ENCODE measurements at places on chromosomes 2 and 18.
A peak's percentile ranks its signal among the peaks of the same experiment; 100 is the strongest.

DNA sequence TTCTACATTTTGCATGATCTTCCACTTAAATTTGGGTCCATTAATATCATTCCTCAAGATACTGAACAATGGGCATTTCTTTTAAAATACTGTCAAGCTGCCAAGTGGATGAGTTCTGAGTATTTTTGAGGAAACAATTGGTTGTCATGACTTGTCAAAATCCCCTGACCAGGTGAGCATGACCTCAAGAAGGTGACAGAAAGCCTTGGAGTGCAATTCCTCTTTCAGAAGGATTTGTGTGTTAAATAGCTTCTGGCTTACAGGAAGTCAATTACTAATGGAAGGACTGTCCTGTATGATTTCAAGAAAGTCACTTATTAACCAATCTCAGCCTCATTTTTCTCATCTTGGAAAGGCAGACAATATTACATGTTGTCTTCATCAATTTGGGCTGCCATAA is 460.6 kb downstream of the TSN start:
- no peak for DNase-seq

DNA sequence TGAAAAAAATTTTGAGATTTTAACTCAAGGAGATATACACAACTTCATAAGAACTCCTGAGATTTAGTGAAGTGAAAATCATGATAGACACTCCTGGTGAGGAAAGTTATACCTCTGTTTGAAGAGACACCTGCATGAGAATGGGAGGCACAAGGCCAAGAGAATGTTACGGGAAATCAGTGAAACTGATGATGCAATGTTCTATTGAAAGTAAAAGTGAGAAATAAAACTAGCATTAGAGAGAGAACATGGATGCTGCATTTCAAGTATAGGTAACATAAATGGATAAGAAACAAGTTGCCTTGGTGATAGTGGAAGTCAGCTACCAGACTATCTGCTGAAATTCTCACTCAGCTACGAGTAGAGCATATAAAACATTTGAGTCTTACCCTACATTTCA is 562.1 kb upstream of the FANCL start:
- DNase-seq = no peak

GRCh38 chr2:109177635-109178034 is 48.6 kb downstream of the SH3RF3 start:
- DNase-seq = no peak

DNA sequence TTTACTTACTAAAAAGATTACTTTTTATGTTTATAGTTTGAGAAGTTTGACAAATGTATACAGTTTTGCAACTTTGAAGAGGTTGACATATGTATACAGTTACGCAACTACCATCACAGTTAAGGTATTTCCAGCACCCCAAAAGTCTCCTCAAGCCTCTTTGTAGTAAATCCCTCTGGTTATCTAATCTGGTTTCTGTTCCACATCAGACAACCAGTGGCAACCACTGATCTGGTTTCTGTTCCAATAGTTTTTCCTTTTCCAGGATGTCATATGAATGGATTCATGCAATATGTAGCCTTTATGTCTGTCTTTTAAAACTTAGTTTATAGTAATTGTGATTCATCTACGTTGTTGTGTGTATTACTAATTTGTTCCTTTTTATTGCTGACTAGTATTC is 23.5 kb downstream of the IFIH1 start:
- no peak for DNase-seq

DNA sequence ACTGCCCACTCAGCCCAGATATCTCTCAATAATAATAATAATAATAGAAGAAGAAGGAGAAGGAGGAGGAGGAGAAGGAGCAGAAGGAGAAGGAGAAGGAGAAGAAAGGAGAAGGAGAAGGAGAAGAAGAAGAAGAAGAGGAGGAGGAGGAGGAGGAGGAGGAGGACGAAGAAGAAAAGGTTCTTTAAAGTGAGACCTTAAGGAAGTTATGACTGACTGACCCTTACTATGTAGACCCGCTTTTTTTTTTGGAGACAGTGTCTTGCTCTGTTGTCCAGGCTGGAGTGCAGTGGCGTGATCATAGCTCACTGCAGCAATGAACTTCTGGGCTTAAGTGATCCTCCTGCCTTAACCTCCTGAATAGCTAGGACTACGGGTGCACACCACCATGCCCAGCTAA is 88.9 kb upstream of the RFX8 start:
- no peak for DNase-seq

- DNase-seq = no peak
These were observed 157.0 kb upstream of the TNP1 start for GRCh38 chr2:217016796-217017419.

- no peak for DNase-seq
These were observed 149.3 kb downstream of the TTC32 start for GRCh38 chr2:19752500-19752899.

DNA sequence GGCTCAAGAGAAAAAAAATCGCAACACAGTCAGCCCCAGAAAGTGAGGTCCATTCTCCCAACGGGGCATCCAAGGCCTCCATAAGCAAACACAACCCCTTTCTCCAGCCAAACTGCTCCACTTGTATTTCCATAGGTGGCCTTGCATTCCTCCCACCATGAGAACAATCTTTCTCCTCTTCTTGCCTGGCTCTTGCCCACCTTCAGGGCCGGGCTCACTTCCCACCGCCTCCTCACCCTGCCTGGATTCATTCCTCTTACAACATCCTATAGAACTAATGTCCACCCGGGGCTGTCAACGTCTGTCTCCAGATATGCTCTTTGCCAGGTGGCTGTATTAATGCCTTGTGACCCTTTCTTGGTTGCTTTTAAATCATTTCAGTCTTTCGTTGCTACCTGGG is 124.5 kb downstream of the SMAD7 start:
- DNase-seq = peak; percentile 2

DNA sequence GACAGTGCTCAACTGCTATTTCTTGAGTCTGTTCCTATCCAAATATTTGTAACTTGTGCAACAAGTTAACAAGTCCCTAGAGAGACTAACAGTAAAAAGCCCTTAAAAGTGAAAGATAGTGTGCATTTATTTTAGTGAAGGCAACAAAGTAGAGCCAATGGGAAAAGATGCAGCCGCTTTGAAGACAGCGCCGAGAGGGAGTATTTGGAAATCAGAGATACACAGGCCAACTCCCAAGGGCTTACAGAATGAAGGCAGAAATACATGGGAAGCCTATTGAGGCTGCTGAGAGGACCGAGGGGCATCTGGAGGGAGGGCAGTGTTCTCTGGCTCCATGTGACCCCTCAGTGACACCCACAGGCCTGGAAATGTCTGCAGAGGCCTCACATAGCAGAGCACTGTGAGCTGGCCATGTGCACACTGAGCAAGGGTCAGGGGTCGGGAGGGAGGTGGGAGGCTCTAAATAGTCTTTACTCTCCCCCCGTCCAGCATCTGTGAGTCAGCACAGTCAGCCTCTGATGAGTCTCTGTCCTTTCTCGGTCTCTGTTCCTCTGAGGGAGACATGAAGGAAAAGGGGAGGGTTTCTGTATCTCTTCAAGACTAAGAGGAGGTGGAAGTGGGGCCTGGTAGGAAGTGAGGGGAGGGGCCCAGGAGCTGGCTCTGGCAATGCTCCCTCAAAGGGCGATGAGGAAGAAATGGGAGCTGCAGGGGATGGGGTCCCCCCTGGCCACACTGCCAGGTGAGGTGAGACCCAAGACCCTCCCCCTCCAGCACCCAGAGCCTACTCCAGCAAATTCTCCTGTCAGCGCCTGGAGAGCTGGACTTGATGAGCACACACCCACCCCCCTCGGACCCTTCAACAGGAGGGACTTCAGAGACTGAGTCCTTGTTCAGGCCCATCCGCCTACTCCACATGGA is 133.6 kb downstream of the SP3 start:
- no peak for DNase-seq

- no peak for DNase-seq
These were observed 134.7 kb upstream of the SMIM21 start for GRCh38 chr18:75562216-75562615.

DNA sequence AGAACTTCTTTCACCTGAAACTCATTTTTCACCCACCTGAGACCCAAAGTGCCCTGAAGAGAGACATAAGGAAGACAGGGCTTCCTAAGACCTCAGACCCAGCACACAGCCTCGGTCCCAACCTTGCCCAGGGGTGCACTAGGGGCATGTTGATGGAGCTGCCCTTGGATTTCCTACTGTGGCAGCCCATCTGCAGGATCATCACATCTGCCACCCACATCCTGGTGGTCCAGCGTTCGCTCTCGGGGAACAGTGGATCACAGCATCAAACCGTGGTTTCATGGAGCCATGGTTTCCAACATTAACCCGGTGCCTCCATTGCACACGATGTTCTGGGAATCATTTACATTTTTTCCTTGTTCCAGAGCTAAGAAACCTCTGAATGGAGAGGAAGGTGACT is 186.4 kb downstream of the TFCP2L1 start:
- DNase-seq = no peak

GRCh38 chr18:56691530-56691929 is 40.4 kb downstream of the WDR7 start:
- DNase-seq = no peak

DNA sequence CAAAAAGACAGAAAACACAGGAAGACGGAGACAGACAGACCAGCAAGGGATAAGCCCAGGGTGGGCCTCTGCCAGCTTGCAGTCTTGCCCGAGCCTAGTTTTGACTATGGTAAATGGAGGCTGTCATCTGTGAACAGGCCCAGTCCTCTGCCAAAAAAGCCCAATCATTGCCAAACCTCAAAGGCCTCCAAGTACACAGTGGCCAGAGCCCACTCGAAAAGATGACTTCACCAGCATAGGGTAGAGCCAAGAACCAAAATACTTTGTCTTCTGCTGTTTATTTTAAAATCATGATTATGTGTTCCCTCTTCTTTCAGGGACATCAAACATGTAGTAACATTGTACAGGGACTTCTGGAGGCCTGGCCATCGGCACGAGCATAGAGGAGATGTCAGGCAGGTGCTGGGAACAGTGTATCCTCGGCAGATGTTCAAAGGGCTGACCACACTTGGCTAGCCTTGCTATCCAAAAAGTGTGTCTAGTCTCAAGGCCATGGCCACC is 66.0 kb downstream of the TTC32 start:
- DNase-seq = no peak

GRCh38 chr2:29113027-29113686 is 2.1 kb upstream of the CLIP4 start:
- DNase-seq = no peak

DNA sequence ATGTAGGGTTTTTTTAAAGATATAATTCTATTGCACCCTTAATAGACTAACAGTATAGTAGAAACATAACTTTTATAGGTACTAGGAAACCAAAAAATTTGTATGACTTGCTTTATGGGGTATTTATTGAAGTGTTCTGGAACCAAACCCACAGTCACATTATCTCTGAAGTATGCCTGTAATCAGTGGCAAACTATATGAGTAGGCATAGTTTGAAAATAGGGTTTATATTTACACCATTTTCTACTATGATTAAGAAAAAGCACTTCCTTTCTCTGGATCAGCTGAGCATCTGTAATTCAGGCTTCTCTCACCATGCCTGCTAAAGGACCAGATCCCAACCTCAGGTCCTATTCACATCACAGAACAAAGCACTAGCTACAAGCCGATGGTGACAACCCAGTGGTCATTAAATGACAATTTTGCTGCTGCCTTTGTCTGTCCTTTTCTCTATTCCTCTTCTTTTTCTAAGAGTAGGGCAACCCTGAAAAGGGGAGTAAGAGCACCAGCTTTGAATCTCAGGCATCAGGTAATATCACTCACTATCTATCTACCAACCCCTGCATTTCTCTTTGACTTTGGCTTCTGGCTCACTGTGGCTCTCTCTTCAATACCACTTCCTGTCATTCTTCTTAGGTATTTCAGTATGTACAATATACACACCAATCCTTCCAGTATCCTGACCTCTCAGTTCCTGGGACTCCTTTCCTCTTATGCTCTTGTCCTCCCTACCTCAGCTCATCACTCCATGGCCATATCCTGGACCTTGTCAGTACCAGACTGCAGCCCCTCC is 14.4 kb downstream of the NEMP2 start:
- DNase-seq = no peak

GRCh38 chr2:19238440-19239060 is 119.9 kb downstream of the OSR1 start:
- DNase-seq = no peak

- DNase-seq = no peak
These were observed 221.7 kb downstream of the CDH20 start for GRCh38 chr18:61554946-61555361.

DNA sequence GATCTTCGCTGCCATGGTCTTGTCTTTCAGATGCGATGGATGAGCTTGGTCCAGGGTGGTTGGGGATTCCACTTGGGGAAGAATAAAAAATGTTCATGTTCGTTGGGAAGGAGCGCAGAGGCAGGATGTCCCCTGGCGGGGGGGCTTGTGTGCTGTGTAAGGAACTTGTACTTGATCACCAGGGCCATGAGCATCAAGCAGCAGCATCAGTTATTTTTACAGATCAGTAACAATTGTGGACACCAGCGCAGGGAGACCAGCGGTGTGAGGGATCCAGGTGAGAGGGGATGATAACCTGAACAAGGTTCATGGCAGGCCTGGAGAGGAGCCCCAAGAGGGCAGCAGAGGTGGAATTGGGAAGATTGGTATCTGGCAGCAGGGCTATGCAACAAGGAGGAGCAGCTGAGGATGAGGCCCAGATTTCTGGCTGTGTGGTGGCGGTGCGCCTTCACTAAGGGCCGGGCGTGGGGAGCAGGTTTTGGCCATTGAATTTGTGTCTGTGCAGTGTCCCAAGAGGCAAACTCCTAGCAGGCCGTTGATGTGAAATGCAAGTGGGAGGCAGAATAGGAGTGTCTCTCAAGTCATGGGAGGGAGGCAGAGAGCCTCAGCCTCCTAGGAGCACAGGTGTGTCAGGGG is 3.9 kb downstream of the CNNM3 start:
- no peak for DNase-seq

DNA sequence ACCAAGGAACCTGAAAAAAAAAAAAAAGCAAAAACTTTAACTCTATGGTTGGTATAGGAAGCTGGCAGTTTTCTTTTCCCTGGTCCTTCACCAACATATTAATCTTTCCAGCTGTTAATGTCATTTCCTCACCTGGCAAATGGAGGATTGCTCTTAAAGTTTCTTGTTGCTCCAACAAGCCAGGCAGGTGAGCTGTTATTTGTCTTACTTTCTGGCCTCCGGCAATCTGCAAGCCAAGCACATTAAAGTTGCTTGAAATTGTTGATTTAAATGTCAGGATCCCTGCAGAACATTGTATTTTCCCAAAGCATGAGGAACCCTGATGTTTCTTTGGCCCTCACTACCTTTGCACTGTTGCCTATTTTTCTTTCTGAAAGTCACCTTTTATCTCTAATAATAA is 664.9 kb downstream of the METTL4 start:
- no peak for DNase-seq

DNA sequence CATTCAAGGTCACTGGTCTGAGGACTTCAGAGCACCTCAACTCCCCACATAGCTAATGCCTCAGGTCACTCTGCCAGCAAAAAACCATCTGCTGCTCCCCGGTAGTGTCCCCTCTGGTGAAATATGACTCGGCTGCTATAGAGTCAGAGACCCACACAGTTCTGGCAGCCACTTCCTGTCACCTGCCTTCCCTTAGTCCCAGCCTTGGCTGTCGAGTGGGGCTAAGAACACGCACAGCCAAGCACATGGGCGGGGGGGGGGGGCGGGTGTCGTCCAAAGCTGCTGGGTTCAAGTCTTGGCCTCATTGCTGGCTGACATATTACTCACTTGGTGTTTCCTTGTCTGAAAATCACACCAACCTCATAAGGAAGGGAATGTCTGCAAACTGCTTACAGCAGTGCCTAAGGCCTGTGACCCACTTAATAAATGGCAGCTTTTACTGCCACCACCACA is 37.5 kb downstream of the POLR1A start:
- peak; percentile 39 for DNase-seq
